ENCODE measurements at places on chromosomes 11 and 22. TPM values are rescaled to one million over a fixed set of nuclear protein-coding genes. Genes with fewer than 3 reads are reported as not detected.

The DNAJB7 gene
- total RNA-seq: not detected

The MGAT3 gene
- total RNA-seq: not detected

The ISX gene
- total RNA-seq: not detected

The MS4A6E gene
- total RNA-seq: not detected

The C22orf15 gene
- total RNA-seq: not detected

The ZFP91 gene
- total RNA-seq: 59.0 TPM

The KCNQ1 gene
- not detected for total RNA-seq

The VPREB3 gene
- total RNA-seq: not detected

The SCARF2 gene
- 45.6 TPM for total RNA-seq

The HEPHL1 gene
- total RNA-seq: not detected

The KDM4D gene
- 1.4 TPM for total RNA-seq

The TRPC6 gene
- under 0.01 TPM for total RNA-seq

The ZFPL1 gene
- 55.2 TPM for total RNA-seq

The NXPE4 gene
- total RNA-seq: not detected

The HMOX1 gene
- 71.6 TPM for total RNA-seq

The CNIH2 gene
- 1.4 TPM for total RNA-seq

The IL10RA gene
- not detected for total RNA-seq

The CD3D gene
- total RNA-seq: not detected

The MUC5B gene
- not detected for total RNA-seq

The GAS2L1 gene
- total RNA-seq: 26.3 TPM

The SLC22A6 gene
- not detected for total RNA-seq

The FGF3 gene
- total RNA-seq: not detected

The KCNQ1OT1 gene
- total RNA-seq: 0.86 TPM

The NR1H3 gene
- 7.2 TPM for total RNA-seq

The TCN1 gene
- total RNA-seq: not detected

The VWCE gene
- 0.76 TPM for total RNA-seq

The BTG4 gene
- total RNA-seq: not detected

The MYRF gene
- total RNA-seq: not detected

The PDXP gene
- total RNA-seq: 17.7 TPM

The UBQLN3 gene
- total RNA-seq: not detected

The CRYBB2 gene
- total RNA-seq: not detected

The IGLL1 gene
- not detected for total RNA-seq

The RCE1 gene
- total RNA-seq: 10.0 TPM

The MB gene
- not detected for total RNA-seq

The GALNT18 gene
- total RNA-seq: 5.6 TPM

The PLAAT5 gene
- total RNA-seq: not detected

The SGSM1 gene
- not detected for total RNA-seq

The C11orf87 gene
- 0.76 TPM for total RNA-seq

The TRIM51 gene
- not detected for total RNA-seq

The ALX4 gene
- not detected for total RNA-seq

The SLC17A6 gene
- total RNA-seq: not detected

The INSC gene
- total RNA-seq: 0.89 TPM

The MDK gene
- total RNA-seq: 2.7 TPM

The DLAT gene
- total RNA-seq: 32.3 TPM

All from GM23248 (cell line).